ENCODE measurements at places on chromosomes 12 and 14.

- H3K27ac ChIP-seq, result peak overlapping the region; percentile 84
- no peaks in the 10 kb centered on the region for H3K4me1 ChIP-seq
- H3K36me3 ChIP-seq, result no peaks in the 10 kb centered on the region
Measured at GRCh38 chr14:64683264-64683663, 21.0 kb upstream of the PLEKHG3 start.

- no peaks in the 10 kb centered on the region for H3K36me3 ChIP-seq
- DNase-seq, result no peak
- no peak overlapping the region for H3K4me3 ChIP-seq
Measured at GRCh38 chr12:27008081-27008480, 6.1 kb downstream of the TM7SF3 start.

DNA sequence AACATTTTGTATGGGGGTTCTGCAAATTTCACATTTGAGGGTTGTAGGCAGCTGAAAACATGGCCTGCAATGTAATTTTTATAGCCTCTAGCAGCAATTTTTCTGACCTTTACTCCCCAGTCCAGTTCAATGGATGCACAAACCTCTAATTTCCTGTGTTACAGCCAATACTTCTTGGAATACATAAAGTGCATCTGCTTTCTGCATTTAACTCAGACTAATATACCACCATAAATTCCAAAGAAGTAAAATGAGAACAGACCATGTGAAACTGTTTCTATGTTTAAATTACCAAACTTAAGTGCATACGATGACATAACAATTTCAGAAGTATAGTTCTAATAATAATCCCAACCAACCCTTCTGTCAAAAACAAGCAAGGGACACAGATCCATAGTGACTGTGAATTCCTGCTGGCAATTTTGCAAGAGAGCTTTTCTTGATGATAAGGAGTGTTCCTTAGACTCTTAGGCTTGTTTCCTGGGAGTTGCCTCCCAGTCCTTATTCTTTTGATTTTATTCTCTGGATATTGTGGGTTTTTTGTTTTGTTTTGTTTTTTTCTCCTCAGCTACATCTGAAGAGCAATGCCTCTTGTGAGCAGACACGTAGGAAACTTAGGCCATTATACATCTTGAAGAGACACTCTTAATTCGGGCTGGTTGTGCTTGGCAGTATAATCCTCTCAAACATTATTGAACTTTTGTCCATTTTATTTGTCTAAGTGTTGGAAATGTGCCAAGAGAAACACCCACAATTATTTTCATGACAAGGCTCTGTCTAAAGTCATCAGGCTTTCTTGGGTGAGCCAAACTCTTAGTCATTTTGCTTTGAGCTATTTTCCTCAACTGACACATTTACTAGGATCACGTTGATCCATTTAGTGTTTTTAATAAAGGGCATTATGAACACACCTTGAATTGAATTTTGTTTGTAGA is 51.3 kb upstream of the RERGL start:
- no peak for DNase-seq
- H3K4me1 ChIP-seq, result no peaks in the 10 kb centered on the region
- H3K4me3 ChIP-seq, result no peak overlapping the region
- no peak overlapping the region for H3K27ac ChIP-seq

- H3K36me3 ChIP-seq, result no peaks in the 10 kb centered on the region
- no peak overlapping the region for H3K4me3 ChIP-seq
- no peaks in the 10 kb centered on the region for H3K27me3 ChIP-seq
- H3K27ac ChIP-seq, result no peak overlapping the region
Measured at GRCh38 chr14:47555333-47555732, 120.1 kb downstream of the MDGA2 start.

DNA sequence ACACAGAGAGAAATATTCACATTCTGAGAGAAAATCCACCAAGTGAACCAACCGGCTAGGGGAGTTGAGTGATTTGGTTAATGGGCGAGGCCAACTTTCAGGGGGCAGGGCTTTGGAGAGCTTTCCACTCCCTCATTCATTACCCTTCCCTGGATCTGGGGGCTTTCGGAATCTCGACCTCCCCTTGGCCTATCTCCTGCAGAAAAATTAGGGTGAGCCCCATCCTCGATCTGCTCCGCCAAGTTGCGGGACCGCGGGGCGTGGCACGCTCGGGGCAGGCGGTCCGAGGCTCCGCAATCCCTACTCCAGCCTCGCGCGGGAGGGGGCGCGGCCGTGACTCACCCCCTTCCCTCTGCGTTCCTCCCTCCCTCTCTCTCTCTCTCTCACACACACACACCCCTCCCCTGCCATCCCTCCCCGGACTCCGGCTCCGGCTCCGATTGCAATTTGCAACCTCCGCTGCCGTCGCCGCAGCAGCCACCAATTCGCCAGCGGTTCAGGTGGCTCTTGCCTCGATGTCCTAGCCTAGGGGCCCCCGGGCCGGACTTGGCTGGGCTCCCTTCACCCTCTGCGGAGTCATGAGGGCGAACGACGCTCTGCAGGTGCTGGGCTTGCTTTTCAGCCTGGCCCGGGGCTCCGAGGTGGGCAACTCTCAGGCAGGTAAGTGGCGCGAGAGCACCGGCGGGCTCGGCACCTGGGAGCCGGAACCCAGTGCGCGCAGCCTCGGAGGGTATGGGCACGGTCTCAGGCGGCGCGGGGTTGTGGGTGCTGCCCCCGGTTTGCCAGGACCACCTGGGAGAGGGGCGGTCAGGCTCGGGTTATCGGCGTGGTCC is at the start of gene ERBB3:
Gene ERBB3 (plus strand): TSS at position 443 of the 833 bp plus-strand sequence. CDS start 136 bp downstream, at position 579.
- H3K4me3 ChIP-seq, result peak within 1 kb of the TSS; percentile 45
- H3K4me1 ChIP-seq, result no peaks in the 10 kb centered on the region
- peak; percentile 76 for DNase-seq

- no peak overlapping the region for H3K4me3 ChIP-seq
- H3K27ac ChIP-seq, result no peak overlapping the region
- H3K27me3 ChIP-seq, result no peaks in the 10 kb centered on the region
- peaks cover 3% of the 10 kb centered on the region for H3K36me3 ChIP-seq
- no peaks in the 10 kb centered on the region for H3K4me1 ChIP-seq
Measured at GRCh38 chr12:45368841-45369489, 153.1 kb downstream of the ANO6 start.

DNA sequence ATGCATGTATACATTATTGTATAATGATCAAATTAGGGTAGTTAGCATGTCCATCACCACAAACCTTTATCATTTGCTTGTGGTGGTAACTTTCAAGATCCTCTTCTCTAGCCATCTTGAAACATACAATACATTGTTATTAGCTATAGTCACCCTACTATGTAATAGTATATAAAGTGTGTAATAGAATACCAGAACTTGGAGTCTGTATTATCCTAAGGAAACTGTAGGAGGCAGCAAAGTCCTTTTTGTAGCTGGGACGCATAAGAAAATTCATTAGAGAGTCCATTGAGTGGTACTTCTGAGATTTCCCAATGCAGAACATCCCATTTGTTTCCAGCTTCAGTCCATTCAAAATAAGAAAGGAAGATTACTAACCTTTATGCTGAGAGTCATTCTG is 325.9 kb upstream of the LRFN5 start:
- no peak for DNase-seq
- no peaks in the 10 kb centered on the region for H3K27me3 ChIP-seq
- H3K27ac ChIP-seq, result no peak overlapping the region
